ENCODE measurements at places on chromosomes 4 and X.
A peak's percentile ranks its signal among the peaks of the same experiment; 100 is the strongest.

DNA sequence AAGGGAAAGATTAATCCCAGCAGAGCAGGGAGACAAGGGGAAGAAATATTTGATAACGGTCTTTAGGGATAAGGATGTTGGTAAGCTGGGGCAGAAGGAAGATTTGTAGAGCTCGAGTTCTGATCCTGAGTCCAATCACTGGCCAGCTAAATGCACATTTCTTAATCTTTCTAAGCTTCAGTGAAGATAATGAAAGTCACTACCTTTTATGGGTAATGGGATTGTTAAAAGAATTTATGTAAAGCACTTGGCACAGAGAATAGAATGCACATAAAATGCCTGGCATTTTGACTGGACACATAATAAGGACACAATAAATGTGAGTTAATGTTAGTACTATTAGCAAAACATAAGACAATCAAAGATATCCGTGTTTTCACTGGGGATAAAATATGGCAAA is 43.3 kb downstream of the NCAPG start:
- DNase-seq = no peak

GRCh38 chr4:150237110-150237872 is 159.0 kb downstream of the DCLK2 start:
- no peak for DNase-seq

GRCh38 chr4:165118256-165118909 is 5.7 kb upstream of the TMEM192 start:
- no peak for DNase-seq

- DNase-seq = no peak
Measured at GRCh38 chr4:85767649-85768048, 292.7 kb downstream of the ARHGAP24 start.

- no peak for DNase-seq
Measured at GRCh38 chr4:181822005-181822375, 421.2 kb upstream of the TENM3 start.

DNA sequence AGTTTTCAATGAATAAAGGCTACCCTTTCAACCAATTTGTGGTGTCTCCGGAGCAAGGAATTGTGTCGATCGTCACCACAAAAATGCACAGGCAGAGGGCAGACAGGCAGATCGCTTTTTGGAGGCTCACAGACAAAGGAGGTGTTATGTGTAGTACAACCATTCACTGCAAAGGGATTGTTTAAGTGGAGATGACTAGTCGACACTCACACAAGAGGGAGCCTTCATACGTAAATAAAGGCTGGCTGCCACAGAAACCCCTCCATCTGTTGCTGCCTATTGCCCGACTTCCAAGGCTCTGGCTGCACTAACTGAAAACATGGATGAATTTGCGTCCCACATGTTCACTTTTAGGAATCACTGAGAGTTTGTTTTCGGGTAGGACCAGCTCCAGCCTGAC is 281.1 kb downstream of the NKX6-1 start:
- peak; percentile 28 for DNase-seq

DNA sequence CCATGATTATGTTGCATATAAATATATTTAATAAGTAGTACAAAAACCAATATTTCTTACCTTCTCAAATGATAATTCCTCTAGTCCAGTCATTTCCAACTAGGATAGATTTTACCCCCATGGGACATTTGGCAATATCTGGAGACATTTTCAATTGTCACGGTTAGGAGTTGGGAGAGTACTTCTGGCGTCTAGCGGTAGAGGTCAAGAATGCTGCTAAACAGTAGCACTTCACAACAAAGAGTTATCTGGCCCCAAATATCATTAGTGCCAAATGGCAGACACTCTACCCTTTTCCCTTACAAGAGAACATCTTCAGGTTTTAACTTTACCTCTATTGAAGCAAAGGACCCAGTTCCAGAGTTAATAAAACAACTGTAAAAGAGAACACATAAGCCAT is 168.1 kb downstream of the FAT4 start:
- DNase-seq = no peak

GRCh38 chr4:56219447-56219846 is 167.8 kb downstream of the AASDH start:
- no peak for DNase-seq

- DNase-seq = no peak
Measured at GRCh38 chrX:54747733-54748393, 50.2 kb downstream of the ITIH6 start.

GRCh38 chrX:70338290-70338689 is 48.4 kb downstream of the KIF4A start:
- no peak for DNase-seq

- DNase-seq = no peak
Measured at GRCh38 chr4:777520-778262, 48.2 kb downstream of the CPLX1 start.

DNA sequence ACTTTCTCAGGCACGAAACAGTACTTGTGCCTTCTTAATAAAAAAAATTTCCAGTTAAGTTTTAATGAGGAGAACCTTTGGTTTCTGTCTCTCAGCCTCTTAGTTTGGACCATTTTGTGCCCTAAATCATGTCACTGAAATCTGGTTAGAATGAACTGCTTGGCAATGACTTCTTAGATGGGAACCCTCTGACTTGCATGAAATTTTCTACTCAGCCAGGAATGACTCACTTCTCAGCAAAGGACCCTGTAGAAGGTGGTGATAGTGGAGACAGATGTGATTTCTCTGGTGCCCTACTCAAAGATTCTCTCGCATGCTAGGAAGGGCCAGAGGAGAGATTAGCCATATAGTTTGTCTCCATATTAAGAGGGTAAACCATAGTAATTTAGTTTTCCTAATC is 50.5 kb downstream of the RASL11B start:
- DNase-seq = no peak

DNA sequence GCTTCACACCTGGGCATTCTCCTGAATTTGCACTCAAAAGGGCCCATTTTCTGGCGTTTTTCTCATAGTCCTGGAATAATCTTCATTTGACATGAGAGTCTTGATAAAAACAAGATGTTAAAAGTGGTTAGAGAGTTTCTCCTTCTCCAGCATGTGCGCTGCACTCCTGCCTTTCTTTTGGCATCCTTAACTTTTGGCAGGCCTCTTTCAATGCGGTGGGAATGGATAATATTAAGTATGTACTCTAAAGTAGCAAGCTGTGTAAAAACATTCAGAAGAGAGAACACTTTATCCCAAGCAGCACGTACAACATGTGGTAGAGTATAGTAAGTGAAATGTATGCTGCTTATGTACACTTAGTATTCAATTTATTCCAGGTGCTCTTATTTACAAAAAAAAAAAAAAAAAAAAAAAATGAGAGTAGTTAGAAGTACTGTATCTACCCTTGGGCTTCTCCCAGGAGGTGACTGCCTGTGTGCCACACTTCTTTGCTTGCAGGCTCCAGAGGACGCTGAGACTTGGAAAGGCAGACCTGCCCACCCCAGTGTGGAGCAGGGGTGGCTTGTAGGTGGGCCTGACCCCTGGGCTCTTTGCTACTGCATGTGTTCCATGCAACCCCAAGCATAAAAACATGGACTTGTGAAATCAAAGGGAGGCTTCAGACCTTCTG is 3.9 kb downstream of the FGF2 start:
- no peak for DNase-seq

GRCh38 chrX:69387567-69388487 is 116.3 kb upstream of the NALF2 start:
- DNase-seq = peak; percentile 44

GRCh38 chrX:118152721-118153120 is 36.1 kb upstream of the KLHL13 start:
- DNase-seq = peak; percentile 2

DNA sequence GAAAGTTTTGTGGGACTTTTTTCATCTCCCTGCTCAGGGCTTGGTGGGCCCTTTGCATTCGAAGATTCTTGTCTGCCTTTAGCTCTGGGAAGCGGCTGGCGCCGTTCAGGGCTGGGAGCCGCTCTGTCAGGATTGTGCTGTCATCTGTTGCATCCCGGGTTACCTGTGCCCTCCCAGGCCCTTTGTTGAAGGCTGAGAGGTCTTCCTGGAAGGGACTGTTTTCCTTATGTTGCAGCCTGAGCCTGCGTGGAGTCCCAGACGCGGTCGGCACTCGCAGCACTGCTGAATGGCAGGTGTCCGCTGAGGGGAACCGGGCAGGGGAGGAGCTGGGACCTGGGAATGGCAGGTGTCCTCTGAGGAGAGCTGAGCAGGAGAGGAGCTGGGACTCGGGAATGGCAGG is 15.9 kb downstream of the RGS12 start:
- no peak for DNase-seq

GRCh38 chr4:879729-880077 is 52.4 kb downstream of the GAK start:
- no peak for DNase-seq

GRCh38 chr4:24240655-24241054 is 343.7 kb downstream of the DHX15 start:
- DNase-seq = no peak

- no peak for DNase-seq
Measured at GRCh38 chrX:131741103-131741581, 197.3 kb downstream of the OR13H1 start.

DNA sequence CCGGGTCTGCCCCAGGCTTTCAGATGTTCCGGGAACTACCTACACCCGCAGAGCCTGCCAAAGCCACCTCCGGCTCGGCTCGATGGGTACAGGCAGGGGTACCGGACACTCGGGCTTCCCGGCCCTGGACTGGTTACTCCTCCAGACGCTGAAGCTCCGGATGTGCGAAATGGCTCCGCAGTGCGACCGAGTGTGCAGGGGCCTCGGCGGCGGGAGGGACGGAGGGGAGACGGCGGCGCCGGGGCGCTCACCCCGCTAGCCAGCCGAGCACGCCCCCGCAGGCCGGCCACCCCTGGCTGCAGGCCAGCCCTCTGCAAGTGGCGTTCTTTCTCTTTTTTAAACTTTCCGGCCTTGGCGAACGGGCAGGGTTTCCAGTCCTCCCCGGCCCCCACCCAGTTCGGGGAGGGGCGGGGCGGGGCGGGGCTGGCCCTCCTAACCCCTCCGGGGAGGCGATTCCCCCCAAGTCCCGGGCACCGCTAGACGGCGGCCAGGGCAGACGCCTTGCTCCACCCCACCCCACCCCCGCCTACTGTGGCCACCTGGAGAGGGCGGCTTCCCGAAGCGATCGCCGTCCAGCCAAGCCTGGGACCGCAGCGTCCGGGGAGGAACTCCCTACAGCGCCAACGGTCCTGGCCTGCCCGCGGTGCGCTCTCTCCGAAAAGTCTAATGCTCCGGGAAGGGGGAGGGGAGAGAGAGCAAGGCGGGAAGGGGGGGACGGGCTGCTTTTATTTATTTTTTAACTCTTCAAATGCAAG is 7.5 kb downstream of the BCOR start:
- DNase-seq = no peak

GRCh38 chr4:41369680-41370079 is 113.0 kb downstream of the UCHL1 start:
- DNase-seq = peak; percentile 76

DNA sequence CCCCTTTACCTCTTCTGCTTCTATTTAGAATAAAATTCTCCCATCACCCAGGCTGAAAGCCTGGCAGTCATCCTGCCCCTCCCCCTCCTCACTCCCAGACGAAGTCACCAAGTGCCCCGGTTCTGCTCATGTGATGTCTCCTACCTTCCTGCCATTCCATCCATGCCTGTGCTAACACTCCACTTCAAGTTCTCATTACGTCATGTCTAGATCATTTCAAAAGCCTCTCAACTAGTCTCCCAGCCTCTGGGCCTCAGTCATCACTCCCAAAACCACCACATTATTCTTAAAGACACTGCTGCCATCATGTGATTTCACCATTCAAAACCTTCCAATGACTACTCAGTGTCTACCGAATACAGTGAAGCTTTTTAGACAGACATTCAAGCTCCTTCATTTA is 17.2 kb upstream of the HOPX start:
- no peak for DNase-seq

DNA sequence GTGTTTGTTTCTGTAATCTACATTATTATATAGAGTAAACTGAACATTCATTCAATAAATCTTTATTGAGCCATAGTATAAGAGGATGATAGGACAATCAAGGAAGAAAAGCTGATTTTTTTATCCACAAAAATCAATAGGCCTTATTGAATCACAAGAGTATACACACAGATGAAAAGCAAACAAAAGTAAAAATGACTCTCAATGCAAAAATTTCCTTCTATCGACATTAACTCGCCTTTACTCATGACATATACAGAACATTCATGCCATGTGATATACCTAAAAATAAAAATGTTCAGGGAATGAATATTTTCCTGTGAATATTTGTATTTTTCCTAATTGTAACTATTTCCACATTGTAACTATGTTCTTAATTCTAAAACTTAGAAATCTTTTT is 161.2 kb downstream of the LRBA start:
- DNase-seq = no peak

DNA sequence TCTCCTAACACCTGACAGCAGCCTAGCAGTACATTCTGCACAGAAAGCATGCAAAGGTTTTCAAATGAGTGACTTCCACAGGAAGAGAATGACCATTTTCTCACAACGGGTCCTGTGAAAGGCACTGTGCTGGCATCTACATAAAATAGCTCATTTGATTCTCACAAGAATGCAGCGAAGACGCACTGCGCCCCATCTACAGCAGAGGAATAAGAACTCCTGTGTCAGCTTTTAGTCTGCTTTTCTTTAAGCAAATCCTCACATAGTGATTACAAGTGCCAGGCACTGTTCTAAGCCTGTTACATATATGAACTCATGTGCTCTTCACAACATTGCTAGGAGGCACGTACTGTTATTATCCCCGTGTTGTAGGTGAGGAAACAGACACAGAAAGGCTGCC is 62.5 kb downstream of the AFAP1 start:
- DNase-seq = no peak

DNA sequence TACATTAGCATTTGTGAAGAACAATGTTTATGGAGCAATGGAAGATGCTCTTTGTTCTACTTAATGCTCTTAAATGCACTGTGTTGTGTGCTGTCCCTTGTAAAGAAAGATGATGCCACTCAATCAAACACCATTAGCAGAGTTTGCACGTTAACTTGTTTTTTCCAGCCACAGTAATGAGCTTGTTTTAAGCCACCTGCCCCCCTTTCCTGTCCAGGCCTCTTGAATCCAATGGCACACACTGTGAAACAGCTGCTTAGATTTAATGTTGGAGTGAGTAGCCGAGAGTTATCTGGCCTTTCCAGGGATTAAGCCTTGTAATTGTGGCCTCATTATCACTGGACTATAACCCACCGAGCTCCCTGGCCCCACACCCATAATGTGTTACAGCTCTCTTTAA is 86.0 kb downstream of the PAK3 start:
- no peak for DNase-seq

Data from Ammon's horn (tissue), 1 donor.